Smooth muscle cell of bladder (primary cell): ENCODE measurements at places on chromosomes 6 and 20. TPM values are rescaled to one million over a fixed set of nuclear protein-coding genes. Genes with fewer than 3 reads are reported as not detected.

Gene ZC2HC1B
- total RNA-seq: not detected in 2 replicates

Gene MEA1
- 59.2 and 66.3 TPM in 2 replicates for total RNA-seq

Gene PLA2G7
- 0.09 TPM in 1 of 2 replicates, not detected in the other for total RNA-seq

Gene RUNX2
- 1.8 and 2.0 TPM in 2 replicates for total RNA-seq

Gene ZNF391
- 0.85 and 0.92 TPM in 2 replicates for total RNA-seq

Gene ATAT1
- total RNA-seq: 2.0 and 2.8 TPM in 2 replicates

Gene STMN3
- total RNA-seq: 2.1 and 2.3 TPM in 2 replicates

Gene RSPO4
- not detected in 2 replicates for total RNA-seq

Gene MRAP2
- total RNA-seq: 0.28 and 0.65 TPM in 2 replicates

Gene FAM209B
- total RNA-seq: not detected in 2 replicates

Gene WFDC2
- not detected in 2 replicates for total RNA-seq

Gene SIRPB1
- total RNA-seq: 0.71 TPM in 1 of 2 replicates, not detected in the other

Gene MYBL2
- 0.37 and 0.71 TPM in 2 replicates for total RNA-seq

Gene THBD
- total RNA-seq: 1.00 and 1.2 TPM in 2 replicates

Gene FKBP1C
- 0.46 and 0.57 TPM in 2 replicates for total RNA-seq

Gene SAMHD1
- total RNA-seq: 25.1 and 39.1 TPM in 2 replicates

Gene MOG
- total RNA-seq: not detected in 2 replicates

Gene LAMA5
- 18.0 and 24.0 TPM in 2 replicates for total RNA-seq

Gene TULP1
- not detected in 2 replicates for total RNA-seq

Gene DXO
- total RNA-seq: 11.4 and 12.5 TPM in 2 replicates

Gene CALHM5
- 8.0 and 8.7 TPM in 2 replicates for total RNA-seq

Gene CSE1L
- total RNA-seq: 41.5 and 47.1 TPM in 2 replicates

Gene IL17F
- total RNA-seq: not detected in 2 replicates

Gene ZGPAT
- total RNA-seq: 14.3 and 15.6 TPM in 2 replicates

Gene TMEM170B
- 2.1 TPM in 2 replicates for total RNA-seq

Gene CD93
- total RNA-seq: 0.14 and 2.1 TPM in 2 replicates

Gene MAPK13
- 5.7 and 8.1 TPM in 2 replicates for total RNA-seq

Gene ARMC12
- total RNA-seq: 0.28 and 0.65 TPM in 2 replicates

Gene COX4I2
- not detected in 2 replicates for total RNA-seq

Gene HLA-DRA
- 0.09 TPM in 1 of 2 replicates, not detected in the other for total RNA-seq

Gene POU5F1
- 0.09 and 0.14 TPM in 2 replicates for total RNA-seq

Gene CLPSL1
- not detected in 2 replicates for total RNA-seq

Gene BANF2
- not detected in 2 replicates for total RNA-seq

Gene GLP1R
- not detected in 2 replicates for total RNA-seq

Gene KIF13A
- total RNA-seq: 48.8 and 72.6 TPM in 2 replicates

Gene MYO6
- 12.5 and 14.0 TPM in 2 replicates for total RNA-seq

Gene SOBP
- total RNA-seq: 4.2 and 5.3 TPM in 2 replicates
